ENCODE measurements at places on chromosomes 5 and 9.

- no peak for DNase-seq
Observed at GRCh38 chr5:107072967-107073366, 597.8 kb downstream of the EFNA5 start.

GRCh38 chr5:141641634-141642267 lies 5.0 kb downstream of the RELL2 start:
- DNase-seq, result no peak

DNA sequence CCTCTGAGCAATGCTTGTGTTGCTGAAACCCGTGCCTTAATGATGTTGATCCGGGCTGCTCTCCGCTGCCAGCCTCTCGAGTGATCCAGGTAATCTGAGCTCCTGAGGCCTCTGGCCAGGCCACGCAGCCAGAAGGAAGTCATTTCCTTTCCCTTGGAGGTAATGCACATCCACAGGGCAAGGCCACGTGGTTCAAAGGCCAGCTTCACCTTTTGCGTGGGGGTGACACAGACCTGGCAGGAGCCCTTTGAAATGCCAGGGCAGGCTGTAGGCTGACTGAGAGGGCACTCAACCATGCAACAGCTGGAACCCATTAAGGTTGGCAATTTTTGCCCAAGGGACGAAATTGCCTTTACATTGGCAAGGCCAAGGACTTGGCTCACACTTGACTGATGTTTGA lies 80.4 kb downstream of the LIX1 start:
- no peak for DNase-seq

DNA sequence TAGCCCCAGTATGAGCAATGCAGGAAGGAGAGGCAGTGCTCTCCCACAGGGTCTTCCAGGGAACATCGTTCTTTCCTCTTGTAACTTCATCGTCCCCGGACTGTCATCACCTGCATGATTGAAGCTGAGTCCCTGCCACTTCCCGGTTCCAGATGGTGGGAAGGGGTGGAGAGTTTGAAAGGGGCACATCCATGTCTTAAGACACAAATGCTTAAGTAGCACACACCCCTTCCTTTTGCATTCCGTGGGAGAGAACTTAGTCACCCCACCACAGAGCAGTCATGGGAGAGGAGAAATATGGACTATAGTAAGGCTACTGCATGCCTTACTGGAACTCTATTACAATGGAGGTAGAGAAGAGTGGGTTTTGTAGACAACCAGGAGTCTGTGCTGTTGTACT lies 165.3 kb upstream of the GAS1 start:
- no peak for DNase-seq

DNA sequence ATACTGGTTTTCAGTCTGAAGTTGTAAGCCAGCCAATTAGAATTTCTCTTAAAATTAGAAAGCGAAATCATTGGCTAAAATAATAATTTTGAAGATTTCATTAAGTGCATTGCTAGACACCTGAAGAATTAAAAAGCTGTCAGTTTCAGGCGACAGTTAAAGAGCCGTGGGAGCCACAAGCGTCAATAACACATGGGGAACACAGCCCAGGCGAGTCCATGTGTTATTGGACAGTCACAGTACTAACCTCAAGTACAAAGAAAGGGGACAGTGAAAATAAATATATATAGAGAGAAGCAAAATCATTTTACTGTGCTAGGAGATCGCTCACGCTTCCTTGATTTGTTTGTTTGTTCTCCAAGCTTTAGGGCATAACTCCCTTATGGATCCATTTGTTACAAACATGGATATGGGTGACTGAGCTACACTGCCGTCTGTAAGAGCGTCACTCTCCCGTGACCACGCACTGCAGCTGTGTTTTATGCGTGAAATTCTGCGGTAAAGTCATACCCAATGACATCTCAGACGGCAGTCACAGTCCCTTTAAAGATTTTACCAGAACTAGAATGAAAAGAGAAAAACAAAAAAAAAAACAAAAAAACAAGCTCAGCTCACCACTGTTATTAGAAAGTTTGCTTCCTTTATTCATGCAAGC lies 83.2 kb downstream of the USP20 start:
- no peak for DNase-seq

DNA sequence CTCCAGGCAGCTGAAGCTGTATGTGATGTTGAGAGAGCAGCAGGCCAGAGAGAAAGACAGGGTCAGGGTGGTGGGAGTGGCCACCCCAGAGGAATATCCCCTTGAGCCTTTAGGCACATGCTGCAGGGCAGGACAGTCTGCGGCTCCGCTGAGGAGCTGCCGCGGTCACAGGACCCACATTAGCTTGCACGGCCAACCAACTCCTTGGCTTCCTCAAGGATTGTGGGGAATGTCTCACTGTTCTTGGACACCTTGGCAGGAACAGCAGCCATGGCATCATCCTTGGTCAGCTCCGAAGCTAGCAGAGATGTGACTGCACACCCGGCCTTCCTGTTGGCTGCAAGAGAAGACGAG lies 27.8 kb downstream of the PCDHGC5 start:
- no peak for DNase-seq

DNA sequence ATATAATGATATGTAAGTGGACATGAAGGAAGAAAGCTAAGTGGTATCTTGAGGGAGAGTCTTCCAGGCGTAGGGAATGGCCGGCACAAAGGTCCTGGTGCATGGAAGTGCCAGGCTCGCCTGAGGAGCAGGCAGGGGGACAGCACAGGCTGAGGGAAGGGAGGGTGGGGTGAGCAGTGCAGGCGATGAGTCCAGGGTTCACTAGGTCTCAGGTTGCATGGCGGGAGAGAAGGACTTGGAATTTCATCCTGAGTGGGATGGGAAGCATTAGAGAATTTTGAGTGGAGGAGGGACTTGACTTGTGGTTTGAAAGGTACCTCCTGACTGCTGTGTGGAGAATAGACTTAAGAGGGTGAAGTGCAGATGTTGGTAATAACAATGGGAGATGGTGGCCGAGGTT lies 268.9 kb downstream of the ARHGEF28 start:
- no peak for DNase-seq

DNA sequence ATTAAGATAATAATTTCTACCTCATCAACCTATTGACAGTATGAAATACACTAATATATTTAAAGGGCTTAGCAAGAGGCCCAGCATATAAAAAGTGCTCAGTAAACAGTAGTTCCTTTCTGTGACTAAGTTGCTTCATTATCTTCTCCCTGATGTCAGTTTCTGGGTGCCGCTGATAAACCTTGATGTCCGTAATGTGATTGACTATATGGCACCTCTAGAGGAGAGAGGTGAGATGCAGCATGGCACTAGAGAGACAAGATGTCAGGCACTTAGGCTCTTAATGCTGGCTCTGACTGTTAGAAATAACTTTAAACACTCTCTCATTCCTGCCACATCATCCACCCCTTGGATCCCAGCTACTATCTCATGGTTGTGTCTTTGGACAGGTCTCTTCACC lies 455.9 kb upstream of the KLF4 start:
- no peak for DNase-seq

GRCh38 chr9:73093740-73094379 lies 57.8 kb upstream of the ANXA1 start:
- DNase-seq, result no peak

- DNase-seq, result no peak
Observed at GRCh38 chr5:56126487-56127179, 106.5 kb downstream of the ANKRD55 start.

DNA sequence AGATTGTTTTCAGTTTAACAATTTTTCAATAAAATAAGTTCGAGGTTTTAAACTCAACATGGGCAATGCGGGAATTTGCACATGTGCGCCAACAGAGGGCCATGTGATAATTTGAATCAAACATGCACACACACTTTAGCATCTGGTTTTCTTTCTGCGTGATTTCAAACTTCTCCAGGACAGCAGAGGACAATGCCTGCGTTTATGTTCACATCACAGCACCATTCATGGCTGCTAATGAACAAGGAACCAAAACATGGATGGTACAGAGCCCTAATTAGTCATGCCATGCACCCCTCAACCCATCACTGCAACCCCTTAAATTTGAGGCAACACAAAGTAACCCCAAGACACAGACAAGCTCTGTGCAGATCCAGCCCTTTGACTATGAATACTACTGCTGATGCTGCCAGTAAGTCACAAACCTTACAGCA lies 2.8 kb downstream of the SHC3 start:
- no peak for DNase-seq

DNA sequence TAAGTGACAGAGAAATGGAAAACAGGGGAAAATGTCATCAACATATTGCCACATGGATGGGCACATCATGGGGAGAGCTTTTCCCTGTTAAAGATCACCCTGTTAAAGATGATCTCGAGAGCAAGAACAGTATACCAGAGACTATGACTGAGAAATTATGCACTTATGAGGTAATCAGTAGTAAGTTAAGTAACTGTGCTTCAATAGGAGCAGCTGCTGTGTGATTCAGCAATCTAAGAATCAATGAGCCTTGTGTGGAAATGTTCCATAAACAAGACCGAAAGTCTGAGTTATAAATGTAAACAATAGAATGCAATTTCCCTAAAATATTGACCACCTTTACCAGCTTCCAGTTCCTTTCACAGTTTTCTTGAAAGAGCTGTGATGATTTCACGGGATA lies 582.3 kb downstream of the CAAP1 start:
- no peak for DNase-seq

- DNase-seq, result no peak
Observed at GRCh38 chr9:89530726-89531125, 32.8 kb upstream of the SEMA4D start.
